ENCODE measurements at places on chromosomes 4 and X.

GRCh38 chr4:56626963-56627362 lies 54.1 kb downstream of the HOPX start:
- no peak for DNase-seq

DNA sequence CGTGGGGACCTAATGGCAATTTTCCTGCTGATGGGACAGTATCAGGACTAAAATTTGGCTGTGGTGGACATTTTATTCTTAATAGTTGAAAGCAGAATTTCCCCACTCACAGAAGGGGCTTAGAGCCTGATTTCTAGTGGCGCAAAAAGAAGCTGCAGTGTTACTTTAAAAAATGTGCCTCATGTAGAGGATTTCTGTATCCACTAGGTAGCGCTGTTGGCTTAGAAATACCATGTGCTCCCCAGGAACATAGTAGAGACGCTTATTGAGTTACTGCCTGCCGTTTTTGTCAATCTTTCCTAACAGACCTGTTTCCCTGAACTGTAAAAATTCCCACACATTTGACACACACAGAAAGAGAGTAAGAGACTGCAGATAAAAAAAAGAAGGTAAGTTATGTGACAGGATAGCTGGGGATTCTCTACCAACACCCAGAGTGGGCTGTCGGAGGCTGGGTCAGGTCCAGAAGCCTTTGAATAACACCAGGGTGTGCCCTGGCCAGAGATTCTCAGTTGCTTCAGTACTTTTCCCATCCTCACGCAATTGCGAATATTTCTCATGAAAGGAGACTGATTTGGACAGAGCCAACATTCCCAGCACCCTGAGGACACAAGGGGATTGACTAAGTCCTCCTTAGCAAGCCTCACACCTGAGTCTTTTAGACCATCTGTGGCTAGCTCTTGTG lies 88.4 kb downstream of the ZXDA start:
- peak; percentile 13 for DNase-seq

- DNase-seq = no peak
Observed at GRCh38 chrX:119055687-119056086, 17.1 kb upstream of the CT47C1 start.

DNA sequence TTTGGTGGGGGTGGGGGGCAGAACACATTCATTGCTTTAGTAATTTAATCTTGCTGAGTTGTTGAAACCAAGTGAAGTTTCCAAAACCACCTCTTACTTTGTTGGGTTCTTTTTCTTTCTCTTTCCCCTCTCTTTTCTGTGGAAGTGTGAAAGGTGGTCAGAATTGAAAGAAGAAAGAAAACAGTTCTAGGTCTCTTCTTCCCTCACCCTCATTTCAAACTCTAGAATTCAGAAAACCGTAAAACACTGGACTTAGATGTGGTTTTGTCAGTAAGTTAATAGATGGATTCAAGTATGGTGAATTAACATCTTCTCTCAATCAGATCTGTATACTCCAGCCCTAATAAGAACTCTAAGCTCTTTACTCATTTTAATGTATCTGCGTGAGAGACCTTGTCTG lies 23.7 kb downstream of the PLP1 start:
- DNase-seq = no peak

DNA sequence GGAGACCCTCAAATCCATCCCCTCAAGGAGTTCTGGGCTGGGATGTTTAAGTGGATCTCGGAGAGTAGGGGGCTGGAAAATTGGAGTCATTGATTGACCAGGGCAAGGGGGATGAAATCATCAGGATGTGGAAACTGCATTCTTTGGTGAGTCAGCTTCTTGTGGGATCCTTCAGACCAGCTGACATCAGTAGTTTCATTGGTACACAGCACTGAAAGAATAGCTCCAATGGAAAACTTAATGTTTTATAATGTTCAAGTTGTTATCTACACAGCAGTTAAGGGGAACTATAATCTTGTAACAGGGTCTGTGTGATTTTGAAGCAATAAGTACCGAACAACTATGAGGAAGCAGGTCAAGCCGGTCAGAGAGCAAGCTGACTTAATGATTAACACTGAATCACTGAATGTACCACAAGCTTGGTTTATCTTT lies 506.1 kb downstream of the RPA4 start:
- no peak for DNase-seq

- no peak for DNase-seq
Observed at GRCh38 chr4:162265802-162266201, 102.0 kb upstream of the FSTL5 start.

DNA sequence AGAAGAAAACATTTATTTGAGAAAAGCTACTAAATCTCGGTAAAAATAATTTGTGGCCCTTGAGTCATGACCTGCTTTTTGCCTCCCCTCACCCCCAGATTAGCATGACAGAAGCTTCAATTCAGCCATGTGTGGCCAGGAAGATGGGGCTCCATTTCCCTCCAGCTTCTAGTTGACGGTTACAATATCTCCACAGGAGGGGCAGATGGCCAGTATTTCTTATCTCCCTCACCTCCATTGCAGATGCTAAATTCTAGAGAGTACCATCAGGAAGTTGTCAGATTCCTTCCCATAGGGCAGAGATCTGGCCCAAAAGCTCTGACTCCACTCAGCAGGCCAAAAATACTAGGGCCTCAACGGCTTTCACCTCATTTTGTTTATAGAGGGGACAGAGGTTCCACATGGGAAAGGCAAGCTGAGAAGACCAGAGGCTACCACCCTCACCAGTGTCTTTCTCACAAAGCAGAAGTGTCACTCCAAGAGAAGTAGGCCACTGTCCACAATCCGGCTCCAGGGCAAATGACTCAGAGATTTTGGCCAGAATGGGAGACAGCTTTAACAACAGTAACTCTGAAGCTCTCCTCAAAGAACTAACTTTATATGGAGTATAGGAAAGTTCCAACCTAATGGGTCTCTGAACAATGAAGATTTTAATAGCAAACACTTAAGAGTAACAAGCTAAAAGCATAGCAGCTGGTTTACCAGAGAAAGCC lies 108.3 kb downstream of the TBC1D19 start:
- DNase-seq = no peak

DNA sequence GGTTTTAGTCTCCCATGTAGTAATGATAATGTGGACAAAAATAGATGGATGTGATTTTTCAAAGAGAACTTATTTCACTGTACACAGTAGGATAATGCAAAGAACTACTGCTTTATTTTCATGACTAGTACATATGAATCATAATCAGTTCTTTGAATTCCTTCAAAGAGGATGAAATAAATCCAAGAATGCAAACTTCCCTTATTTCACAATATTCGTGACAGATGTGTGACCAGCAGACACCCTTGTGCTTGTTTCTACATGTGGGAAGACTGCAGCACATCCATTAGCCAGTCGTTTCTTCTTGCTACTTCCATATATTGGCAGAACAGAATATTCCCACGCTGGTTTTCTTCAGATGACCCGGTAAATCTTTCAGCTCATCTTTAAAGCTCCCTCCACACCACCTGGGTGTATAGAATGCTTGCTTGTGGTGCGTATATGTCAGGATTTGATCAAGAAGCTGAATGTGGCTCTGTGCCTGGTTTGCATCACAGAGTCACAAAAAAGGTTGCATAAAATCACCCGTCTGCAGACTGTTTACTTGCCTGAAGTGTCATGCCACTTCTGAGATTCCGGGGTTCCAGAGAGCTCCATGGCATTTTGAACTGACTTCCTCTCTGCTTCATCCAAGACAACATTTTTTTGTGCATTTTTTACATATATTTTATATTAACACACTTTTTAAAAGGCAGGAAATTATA lies 47.7 kb upstream of the FAT4 start:
- no peak for DNase-seq

DNA sequence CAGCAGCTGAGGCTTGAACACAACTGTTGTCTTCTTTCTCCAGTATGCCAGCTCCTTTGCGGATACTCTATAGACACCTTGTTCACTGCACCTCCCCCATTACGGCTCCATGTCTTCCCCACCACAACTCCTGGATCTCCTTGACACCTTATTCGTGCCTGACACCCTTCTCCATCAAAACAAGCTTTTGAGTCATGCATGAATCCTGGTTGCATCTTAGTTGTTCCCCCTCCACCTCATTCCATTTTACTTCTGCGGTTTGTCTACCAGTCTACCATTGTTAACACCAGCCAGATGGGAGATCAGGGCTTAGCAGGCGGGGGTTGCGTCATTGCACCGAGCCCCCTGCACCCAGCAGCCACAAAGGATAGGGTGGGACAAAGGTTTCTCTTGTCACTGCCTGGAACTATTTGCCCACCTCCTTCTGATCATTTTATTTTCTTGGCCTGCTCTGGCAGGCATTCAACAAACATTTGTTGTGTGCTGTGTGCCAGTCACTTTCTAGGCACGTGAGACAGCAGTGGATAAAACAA lies 2.0 kb upstream of the CDK16 start:
- DNase-seq = no peak
